Brain (organoid and tissue), 16 donors: ENCODE measurements at places on chromosomes 3 and 15.
A peak's percentile ranks its signal among the peaks of the same experiment; 100 is the strongest.

GRCh38 chr3:129182390-129183185 is 1.1 kb downstream of the CNBP start:
- DNase-seq = no peak

DNA sequence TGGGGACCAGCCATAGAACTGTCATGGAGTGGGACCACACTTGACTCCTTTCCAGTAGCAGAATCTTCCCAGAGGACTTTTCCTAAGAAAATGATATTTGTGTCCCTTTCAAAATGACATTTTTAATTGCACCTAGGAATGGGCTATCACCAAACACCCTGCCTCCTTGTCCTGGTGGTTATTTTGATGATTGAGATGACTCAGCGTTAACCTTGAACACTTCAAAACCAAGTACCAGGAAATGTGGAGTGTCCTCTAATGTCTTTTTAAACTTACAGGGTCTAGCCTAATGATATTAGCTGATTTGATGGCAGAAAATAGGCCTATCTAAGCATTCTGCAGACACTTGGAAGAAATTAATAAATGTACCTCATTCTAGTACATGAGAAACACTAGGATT is 90.7 kb downstream of the HHLA2 start:
- DNase-seq = no peak

DNA sequence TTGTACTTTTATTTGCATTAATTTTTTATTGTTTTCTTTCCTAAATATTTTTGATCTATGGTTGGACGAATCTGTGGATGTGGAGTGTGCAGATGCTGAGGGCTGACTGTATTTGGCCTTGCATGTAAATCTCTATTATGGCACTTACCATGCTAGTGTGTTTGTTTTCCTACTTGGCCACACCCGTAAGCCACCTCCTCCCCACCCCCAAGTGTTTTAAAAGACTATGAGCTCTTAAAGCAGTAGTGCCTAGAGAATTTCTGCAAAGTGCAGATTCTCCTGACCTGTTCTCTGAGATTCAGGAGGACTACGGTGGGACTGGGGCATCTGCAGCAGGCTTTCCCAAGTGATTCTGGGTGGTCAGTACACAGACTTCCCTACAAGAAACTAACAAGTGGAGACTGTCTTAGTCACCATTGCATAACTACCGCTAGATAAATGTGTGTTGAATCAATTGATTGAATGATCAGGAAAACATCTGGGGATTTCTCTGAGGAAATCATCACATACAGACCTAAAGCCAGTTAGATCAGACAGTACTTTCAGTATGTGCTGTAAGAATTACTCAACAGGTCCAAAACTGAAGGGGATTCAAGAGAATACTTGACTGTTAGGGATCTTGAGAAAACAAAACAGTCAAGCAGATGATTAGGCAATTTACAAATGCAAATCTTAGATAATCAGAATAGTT is 6.2 kb upstream of the TIPARP start:
- DNase-seq = no peak

DNA sequence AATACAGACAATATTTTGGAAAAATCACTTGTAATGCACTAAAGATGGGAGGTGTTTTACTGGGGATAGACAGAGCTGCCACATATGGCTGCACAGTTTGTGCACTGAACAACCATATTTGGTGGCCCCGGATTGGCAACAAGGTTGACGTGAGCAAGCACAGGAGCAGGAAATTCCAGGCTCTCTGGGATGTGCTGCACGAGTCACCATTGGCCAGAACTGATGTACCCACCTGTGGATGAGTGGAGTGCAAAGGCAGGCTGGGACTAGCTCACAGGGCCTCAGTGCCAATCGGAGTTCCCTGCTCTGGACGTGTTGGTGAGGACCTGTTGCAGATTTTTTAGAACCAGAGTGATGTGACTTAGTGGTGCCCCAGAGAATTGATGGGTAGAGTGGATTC is 42.0 kb upstream of the SCAANT1 start:
- DNase-seq = no peak

GRCh38 chr3:197002701-197003454 is 26.7 kb downstream of the MELTF start:
- peak; percentile 82 for DNase-seq

- peak; percentile 86 for DNase-seq
These were observed 44.6 kb downstream of the SLC12A1 start for GRCh38 chr15:48250640-48251076.

DNA sequence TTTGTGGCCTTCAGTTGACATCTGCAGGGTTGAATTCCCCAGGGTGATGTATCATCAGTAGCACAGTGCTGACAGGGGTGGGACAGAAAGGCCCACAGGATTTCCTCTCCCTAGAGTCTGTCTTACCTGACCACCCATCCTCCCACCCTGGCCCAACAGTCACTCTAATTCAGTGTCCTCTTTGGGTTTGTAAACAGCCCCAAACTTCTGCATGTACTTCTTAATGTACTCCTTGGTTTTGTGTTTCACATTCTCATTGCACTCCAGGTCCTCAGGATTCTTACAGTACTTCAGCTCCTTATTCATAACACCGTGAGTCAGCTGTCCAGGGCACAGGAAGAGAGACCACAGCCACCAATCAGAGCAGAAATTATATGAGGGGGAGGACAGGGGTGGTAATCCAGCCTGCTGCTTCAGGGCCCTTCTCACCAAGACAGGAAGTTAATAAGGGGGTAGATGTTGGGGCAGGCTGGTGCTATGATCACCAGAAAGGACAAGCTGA is 37.5 kb downstream of the NBEAL2 start:
- DNase-seq = no peak

GRCh38 chr3:46017720-46018119 is 9.6 kb downstream of the XCR1 start:
- no peak for DNase-seq

DNA sequence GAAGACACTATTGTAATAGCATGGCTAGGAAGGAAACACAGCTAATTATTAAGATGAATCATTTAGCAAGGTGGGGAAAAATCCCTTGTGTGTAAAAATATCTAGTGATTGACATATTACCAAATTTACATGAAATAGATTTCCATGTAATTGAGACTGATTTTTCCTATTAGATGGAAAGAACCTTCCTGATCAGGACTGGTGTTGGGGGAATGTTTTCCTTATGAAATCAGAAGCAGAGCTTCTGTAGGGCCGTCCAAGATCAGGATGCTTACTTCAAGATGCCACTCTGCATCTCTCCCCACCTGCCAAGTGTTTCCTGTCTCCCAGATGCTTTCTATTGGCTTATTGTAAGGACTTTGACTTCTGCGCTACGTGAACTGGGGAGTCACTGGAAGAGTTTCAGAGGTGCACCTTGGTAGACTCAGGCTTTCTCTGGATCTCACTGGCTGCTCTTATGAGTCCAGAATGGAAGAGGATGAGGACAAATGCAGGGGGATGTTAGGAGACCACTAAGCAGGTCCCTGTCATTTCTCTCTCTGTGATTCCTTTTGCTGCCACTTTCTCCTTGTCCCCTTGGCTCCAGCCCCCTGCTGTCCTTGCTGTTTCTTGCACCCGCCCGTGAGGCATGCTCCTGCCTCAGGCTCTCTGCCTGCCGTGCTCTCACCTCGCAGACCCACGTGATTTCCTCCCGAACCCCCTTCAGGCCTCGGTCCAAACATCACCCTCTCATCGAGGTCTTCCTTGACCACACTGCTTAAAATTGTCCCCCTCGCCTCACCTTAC is 30.1 kb downstream of the BTD start:
- peak; percentile 32 for DNase-seq

GRCh38 chr15:74844319-74845207 is 1.6 kb upstream of the ULK3 start:
- DNase-seq = no peak

- DNase-seq = no peak
These were observed 112.6 kb downstream of the FBN1 start for GRCh38 chr15:48532946-48533345.

DNA sequence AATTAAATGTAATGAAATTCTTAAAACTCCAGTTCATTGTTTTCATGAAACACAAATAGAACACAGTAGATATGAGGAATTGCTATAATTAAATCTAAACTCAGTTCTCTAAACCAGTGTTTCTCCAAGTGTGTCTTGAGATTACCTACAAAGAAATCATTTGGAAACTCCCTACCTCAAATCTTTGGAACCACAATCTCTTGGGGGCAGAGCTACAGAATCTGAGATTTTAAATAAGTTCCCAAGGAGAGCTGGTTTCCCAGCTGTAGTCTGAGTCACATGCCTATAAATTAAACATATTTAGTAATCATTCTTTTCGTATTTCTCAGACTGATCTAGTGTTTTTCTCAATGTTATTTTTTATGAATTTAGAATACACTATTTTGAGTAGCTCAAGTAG is 17.0 kb upstream of the ACTC1 start:
- no peak for DNase-seq

- no peak for DNase-seq
These were observed 138.9 kb upstream of the RARB start for GRCh38 chr3:25289156-25289555.

DNA sequence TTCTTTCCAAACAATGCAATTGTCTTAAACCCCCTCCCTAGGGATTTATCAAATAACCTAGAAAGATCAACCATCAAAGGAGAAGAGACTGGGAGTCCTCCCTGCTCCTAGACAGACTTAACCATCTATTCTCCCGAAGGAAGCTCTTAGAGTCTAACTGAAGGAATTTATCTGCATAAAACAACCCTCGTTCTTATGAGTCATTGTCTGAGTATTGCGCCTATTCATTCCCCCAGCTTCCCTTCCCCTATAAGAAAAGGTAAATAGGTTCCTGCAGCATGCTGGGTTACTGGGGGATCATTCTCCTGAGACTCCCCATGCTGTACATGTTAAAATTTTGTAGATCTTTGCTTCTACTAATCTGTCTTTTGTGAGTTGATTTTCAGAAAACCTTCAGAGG is 412.7 kb downstream of the OCA2 start:
- no peak for DNase-seq

DNA sequence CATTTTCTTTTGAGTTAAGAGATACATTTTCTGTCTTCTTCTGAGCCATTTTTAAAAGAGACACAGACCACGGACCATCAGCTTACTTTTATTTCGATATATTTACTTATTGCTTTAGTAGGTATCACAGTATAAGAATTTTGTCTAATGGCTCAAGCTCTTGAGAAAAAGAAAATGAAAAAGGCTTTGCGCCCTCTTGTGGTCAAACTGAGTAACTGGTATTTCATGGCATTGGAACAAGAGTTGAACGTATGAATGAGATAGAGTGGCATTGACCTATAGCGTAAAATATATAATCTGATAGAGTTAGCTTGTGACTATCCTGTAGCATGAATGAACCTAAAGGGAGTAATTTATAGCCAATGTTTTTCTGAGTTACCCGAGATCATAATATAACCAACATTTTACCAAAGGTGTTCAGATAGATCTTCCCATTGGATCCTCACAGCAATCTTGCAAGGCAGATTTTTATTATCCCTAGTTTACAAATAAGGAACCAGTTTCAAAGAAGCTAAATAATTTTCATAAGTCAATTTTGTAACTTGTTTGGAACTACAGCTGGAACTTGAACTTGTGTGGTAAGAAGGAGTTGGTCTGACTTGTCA is 154.6 kb downstream of the POLR2M start:
- DNase-seq = peak; percentile 46

DNA sequence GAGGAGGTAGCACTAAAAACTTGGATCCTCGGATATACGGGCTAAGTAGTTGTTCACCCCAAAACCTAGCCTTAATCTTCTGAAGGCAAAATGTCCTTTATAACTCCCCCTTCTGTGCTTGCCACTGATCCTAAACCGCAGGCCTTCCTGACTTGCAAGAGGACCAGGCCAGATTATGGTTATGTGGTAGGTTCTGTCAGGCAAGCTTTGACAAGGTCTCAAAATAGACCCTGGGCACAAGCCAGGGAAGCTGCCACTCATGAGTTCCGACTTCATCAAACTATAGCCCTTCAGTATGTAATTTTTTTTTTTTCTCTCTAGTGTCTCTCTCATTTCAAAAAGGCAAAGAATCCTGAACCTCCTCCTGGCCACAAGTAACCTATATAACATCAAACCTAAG is 3.2 kb downstream of the LRRFIP2 start:
- no peak for DNase-seq

GRCh38 chr3:178393824-178394223 is 142.4 kb upstream of the KCNMB2 start:
- DNase-seq = no peak
